ENCODE measurements at places on chromosomes 3 and 15. TPM values are rescaled to one million over a fixed set of nuclear protein-coding genes. Genes with fewer than 3 reads are reported as not detected.

The CNTN3 gene
- total RNA-seq = 0.92 TPM

The TMC3 gene
- not detected for total RNA-seq

The ZNF385D gene
- total RNA-seq = 3.0 TPM

The CCDC39 gene
- total RNA-seq = not detected

The CHRNA7 gene
- 1.2 TPM for total RNA-seq

The PDZRN3 gene
- total RNA-seq = 20.0 TPM

The SCN11A gene
- total RNA-seq = 0.06 TPM

The KNG1 gene
- total RNA-seq = not detected

The TRIM42 gene
- total RNA-seq = not detected
